ENCODE measurements at places on chromosomes 5 and 9. TPM values are rescaled to one million over a fixed set of nuclear protein-coding genes. Genes with fewer than 3 reads are reported as not detected.

GRCh38 chr5:136210259-136210658 lies 17.3 kb upstream of the SMIM32 start:
- DNase-seq = no peak

GRCh38 chr9:97473717-97474116 lies 27.7 kb upstream of the TMOD1 start:
- peak; percentile 30 for DNase-seq

Gene RETREG1
- total RNA-seq = 0.64 TPM

- DNase-seq = no peak
These were observed 7.9 kb downstream of the KCNIP1 start for GRCh38 chr5:170511551-170512258.

Gene PCDHA7
- total RNA-seq = 0.86 TPM

DNA sequence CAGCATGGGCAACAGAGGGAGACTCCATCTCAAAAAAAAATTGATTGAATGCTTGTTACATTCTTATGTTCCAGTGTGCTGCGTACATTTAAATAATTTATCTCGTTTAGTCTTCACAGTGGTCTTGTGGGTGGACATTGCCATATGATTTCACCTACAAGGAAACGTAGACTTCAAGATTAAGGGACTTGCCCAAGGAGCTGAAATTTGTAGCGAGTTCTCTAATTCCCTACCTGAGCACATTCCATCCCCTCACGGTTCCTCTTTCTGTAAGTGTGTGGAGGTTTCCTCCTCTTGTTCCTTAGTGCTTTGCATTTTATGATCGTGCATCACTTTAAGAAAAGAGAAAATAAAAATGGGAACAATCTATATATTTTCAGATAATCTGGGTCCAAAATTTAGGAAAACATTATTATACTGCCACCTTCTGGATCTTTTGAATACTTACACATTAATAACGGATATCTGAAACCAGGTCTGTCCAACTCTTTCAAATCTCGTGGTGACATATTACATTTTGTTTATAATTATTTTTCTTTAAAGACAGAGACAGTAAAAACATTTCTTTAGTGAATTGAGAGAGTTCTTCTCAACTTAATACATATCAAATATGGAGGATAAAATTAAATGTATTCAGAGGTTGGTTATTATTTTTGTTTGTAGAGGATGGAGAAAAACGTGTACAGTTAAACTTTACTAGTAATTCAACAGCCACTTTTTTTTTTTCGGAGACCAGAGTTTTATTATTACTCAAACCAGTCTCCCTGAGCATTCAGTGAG lies 29.9 kb upstream of the C7 start:
- peak; percentile 38 for DNase-seq

DNA sequence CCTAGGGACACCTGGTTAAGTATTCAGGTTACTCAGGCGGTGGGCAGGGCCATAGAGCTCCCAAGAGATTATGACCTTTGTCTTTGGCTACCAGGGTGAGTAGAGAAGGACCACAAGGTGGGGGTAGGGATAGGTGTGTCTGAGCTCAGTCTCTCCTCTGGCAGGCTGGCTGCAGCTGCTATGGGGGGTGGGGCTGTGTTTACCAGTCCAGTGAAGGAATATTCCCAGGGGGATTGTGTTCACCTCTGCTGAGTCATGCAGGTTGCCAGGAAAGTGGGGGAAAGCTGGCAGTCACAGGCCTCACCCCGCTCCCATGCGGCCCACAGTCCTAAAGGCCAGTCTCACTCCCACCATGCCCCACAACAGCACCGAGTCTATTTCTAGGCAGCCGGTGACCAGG lies 53.6 kb upstream of the POU5F2 start:
- DNase-seq = no peak

DNA sequence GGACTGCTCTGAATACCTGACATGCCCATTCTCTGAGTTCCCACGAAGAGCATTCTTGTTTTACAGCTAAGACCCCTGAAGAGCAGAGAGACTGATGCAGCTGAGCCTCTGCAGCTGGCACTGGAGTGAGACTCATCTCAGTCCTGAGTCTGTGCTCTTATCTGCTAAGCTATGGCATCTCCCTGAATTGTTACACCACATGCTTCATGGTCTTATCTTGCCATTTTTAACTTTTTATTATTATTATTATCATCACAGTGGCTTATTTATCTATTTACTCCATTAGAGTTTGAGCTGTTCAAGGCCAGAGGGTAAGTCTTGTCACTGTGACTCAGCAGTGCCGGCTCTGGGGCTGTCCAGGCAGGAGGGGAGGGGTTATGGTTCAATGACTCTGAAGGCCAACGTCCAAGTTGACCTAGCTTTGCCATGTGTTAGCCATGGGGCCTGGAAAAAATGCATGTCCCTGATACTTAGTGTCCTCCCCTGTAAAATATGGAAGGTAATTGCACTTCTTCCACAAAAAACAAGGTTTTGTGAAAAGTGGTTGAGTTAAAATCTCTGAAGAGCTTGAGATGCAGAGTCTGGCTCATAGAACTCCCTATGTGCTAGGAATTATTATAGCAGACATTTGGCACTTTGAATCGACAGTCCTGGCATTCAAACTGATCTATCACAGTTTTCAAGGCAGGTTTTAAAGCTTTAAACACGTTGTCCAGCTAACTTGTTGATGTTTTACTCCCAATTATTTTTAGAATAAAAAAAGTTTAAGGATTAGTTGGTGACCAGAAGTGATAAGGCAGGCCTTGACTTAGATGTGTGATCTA lies 94.6 kb downstream of the ALDH1A1 start:
- peak; percentile 63 for DNase-seq

Gene MYMK
- total RNA-seq = not detected

DNA sequence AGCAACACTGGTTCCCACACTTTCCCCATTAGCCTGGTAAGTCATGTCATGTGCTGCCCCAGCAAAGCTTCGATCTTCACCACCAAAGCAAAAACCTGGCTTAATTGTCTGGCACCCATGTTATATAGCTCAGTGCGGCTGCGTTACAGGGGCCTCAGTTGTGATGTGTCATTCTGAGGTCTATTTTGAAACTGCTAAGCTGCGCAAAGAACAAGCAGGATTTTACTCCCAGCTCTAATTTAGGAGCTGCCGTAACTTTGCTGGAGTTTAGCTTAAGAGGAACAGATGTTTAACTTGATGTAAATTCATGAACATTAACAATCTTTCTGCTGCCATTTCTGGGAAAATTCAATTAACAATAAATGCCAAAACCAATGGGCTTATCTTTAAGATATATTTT lies 274.1 kb downstream of the HSPA4 start:
- no peak for DNase-seq

DNA sequence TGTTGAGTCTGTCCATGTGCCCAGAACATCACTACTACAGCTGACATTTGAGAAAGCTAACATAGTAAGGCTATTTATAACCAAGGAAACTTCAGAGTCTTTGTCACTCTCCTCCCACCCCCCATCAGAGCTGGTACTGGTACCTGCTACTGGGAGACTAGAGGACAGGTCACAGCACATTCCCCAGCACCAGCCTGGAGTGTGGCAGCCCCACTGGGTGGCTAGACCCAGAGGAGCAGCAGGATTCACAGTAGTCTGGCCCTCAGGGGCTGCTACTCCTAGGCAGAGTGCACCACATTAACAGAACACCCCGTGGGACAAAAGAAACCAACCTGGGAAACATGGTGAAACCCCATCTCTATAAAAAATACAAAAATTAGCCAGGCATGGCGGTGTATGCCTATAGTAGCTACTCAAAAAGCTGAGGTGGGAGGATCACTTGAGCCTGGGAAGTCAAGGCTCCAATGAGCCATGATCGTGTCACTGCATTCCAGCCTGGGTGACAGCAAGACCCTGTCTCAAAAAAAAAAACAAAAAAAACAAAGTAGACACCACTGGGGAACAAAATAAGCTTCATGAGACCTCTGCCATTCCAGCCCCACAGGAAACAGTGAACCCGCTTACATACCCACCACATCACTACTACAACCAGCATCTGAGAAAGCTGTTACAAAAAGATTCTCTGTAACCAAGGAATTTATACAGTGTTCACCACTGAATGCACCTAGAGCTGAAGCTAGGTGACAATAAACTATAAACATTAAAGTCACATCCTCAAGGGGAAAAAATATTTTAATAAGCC lies 26.3 kb upstream of the PTGER4 start:
- DNase-seq = no peak

GRCh38 chr5:90356622-90357021 lies 52.9 kb downstream of the CETN3 start:
- peak; percentile 3 for DNase-seq

GRCh38 chr5:157547941-157548512 lies 27.5 kb downstream of the ADAM19 start:
- DNase-seq = no peak

Gene MRPS2
- 12.1 TPM for total RNA-seq

- no peak for DNase-seq
These were observed 703.5 kb upstream of the RGMB start for GRCh38 chr5:98069876-98070512.

All from fibroblast of villous mesenchyme (primary cell).